ENCODE measurements at places on chromosomes 4 and X. TPM values are rescaled to one million over a fixed set of nuclear protein-coding genes. Genes with fewer than 3 reads are reported as not detected.

The TEX11 gene
- not detected for total RNA-seq

The PTTG2 gene
- total RNA-seq, result not detected

The RIBC1 gene
- 2.7 TPM for total RNA-seq

The NUDT11 gene
- 19.3 TPM for total RNA-seq

The SMPX gene
- 0.95 TPM for total RNA-seq
